ENCODE measurements at places on chromosomes 4 and X. TPM values are rescaled to one million over a fixed set of nuclear protein-coding genes. Genes with fewer than 3 reads are reported as not detected.

PLXNB3 gene
- total RNA-seq, result 0.52 TPM

XAGE1A gene
- not detected for total RNA-seq

P2RY10 gene
- 134 TPM for total RNA-seq

AR gene
- 1.4 TPM for total RNA-seq

TKTL1 gene
- 8.1 TPM for total RNA-seq

GPR50 gene
- total RNA-seq, result not detected

WNK3 gene
- total RNA-seq, result not detected

SUPT20HL2 gene
- total RNA-seq, result not detected

ASB12 gene
- not detected for total RNA-seq

SHISA3 gene
- total RNA-seq, result not detected

GRCh38 chrX:8639949-8640475 lies 91.9 kb downstream of the ANOS1 start:
- H3K4me3 ChIP-seq, result no peak overlapping the region
- H3K27ac ChIP-seq, result no peak overlapping the region
- no peaks in the 10 kb centered on the region for H3K4me1 ChIP-seq
- no peaks in the 10 kb centered on the region for H3K36me3 ChIP-seq
- no peaks in the 10 kb centered on the region for H3K27me3 ChIP-seq

- no peaks in the 10 kb centered on the region for H3K27me3 ChIP-seq
- no peak overlapping the region for H3K4me3 ChIP-seq
- no peak overlapping the region for H3K27ac ChIP-seq
- DNase-seq, result no peak
Observed at GRCh38 chrX:40772290-40772689, 36.9 kb upstream of the MED14 start.

GRCh38 chr4:78870056-78870455 lies 69.2 kb downstream of the PAQR3 start:
- no peak overlapping the region for H3K4me3 ChIP-seq
- H3K27me3 ChIP-seq, result no peaks in the 10 kb centered on the region
- no peak overlapping the region for H3K27ac ChIP-seq
- H3K4me1 ChIP-seq, result no peaks in the 10 kb centered on the region

DNA sequence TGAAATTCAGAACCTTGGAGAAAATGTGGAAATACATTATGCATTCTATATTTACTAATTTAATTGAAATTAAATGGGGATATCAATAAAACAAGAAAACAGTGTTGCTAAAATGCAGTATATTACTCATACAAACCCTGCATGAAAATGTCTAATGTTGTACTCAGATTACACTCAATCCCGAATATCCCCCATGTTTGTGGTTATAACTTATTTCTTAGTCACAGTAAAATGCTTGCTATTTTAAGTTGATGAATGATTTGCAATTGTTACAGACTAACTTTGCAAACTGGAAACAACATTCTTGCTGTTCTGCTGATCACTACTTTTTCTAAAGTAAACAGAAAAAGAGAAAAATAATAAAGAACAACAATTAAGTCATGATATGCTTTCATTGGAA lies 33.1 kb upstream of the ANXA10 start:
- H3K4me3 ChIP-seq, result no peak overlapping the region
- H3K36me3 ChIP-seq, result no peaks in the 10 kb centered on the region
- H3K4me1 ChIP-seq, result no peaks in the 10 kb centered on the region
- H3K27me3 ChIP-seq, result no peaks in the 10 kb centered on the region

GRCh38 chr4:184980261-184980660 lies 38.0 kb upstream of the HELT start:
- no peak for DNase-seq
- H3K4me1 ChIP-seq, result peaks cover 15% of the 10 kb centered on the region
- no peak overlapping the region for H3K27ac ChIP-seq
- no peaks in the 10 kb centered on the region for H3K36me3 ChIP-seq
- no peak overlapping the region for H3K4me3 ChIP-seq

DNA sequence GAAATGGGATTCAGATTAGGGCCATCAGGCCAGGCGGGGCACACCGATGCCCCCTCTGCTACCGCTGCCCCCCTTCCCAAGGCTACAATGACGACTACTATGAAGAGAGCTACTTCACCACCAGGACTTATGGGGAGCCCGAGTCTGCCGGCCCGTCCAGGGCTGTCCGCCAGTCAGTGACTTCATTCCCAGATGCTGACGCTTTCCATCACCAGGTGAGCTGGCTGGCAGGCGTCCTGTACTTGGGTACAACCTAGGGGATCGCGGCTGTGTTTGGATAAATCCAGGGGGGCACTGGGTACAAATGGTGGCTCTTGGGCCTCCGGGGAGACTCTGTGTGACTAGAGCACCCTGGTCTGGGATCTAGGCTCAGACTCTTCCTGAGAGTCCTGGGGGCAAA lies 1.1 kb downstream of the EMD start:
- H3K4me1 ChIP-seq, result peaks cover 25% of the 10 kb centered on the region
- H3K36me3 ChIP-seq, result peaks cover 4% of the 10 kb centered on the region
- no peak for DNase-seq
- peak overlapping the region; percentile 68 for H3K4me3 ChIP-seq

DNA sequence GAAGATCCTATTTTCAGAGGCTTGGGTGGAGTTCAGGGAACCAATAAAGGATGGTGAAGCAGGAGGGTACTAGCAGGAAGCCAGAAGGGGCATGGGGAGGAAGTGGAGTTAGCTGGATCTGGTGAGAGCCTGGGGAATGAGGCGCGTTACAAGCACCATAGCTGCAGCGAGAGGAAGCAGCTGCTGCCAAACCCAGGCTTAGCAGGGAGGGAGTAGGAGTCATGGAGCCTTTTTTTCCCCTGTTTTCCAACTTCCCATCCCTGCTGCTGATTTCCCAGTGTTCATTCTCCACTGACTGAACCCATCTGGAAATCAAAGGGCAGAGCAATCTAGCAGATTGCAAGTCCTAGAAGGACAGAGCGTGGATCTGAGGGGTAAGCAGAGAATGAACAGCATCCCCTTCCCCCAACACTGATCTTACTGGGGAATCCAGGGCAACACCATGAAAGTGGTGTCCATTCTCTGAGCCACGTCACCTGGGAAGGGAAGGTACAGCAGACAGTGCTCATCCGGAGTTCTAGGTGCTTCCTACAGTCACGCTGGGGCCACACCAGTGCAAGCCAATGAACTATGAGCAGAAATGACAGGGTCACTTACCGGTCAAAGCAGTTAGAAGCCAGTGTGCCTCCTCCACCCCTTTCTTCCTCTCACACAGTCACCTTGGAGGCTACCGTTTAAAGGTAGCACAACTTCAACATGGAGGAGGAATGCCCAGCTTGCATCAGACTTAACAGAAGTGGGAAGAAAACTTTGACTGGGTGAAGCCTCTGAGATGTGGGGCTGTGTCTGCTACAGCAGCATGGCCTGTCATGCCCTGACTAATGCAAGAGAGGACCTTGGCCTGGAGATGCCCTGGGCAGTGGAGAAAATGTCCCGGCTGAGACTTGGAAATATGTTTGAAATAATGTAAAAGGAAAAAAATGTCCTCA lies 36.7 kb downstream of the SMIM20 start:
- no peaks in the 10 kb centered on the region for H3K36me3 ChIP-seq
- no peak for DNase-seq
- H3K27ac ChIP-seq, result no peak overlapping the region
- no peak overlapping the region for H3K4me3 ChIP-seq
- peaks cover 10% of the 10 kb centered on the region for H3K27me3 ChIP-seq

GRCh38 chr4:83362492-83363329 lies 28.1 kb upstream of the HPSE start:
- H3K27me3 ChIP-seq, result no peaks in the 10 kb centered on the region
- H3K27ac ChIP-seq, result no peak overlapping the region
- peak; percentile 37 for DNase-seq
- no peaks in the 10 kb centered on the region for H3K4me1 ChIP-seq

- no peaks in the 10 kb centered on the region for H3K36me3 ChIP-seq
- no peaks in the 10 kb centered on the region for H3K4me1 ChIP-seq
- H3K4me3 ChIP-seq, result no peak overlapping the region
Observed at GRCh38 chrX:106875151-106875550, 28.0 kb downstream of the RIPPLY1 start.

GRCh38 chrX:110741213-110741796 lies 54.3 kb downstream of the CHRDL1 start:
- no peaks in the 10 kb centered on the region for H3K36me3 ChIP-seq
- no peaks in the 10 kb centered on the region for H3K27me3 ChIP-seq
- H3K4me1 ChIP-seq, result no peaks in the 10 kb centered on the region
- no peak overlapping the region for H3K27ac ChIP-seq
- DNase-seq, result no peak

GRCh38 chr4:156790866-156791265 lies 180.7 kb downstream of the PDGFC start:
- no peaks in the 10 kb centered on the region for H3K27me3 ChIP-seq
- H3K4me1 ChIP-seq, result no peaks in the 10 kb centered on the region
- DNase-seq, result no peak
- H3K27ac ChIP-seq, result no peak overlapping the region

DNA sequence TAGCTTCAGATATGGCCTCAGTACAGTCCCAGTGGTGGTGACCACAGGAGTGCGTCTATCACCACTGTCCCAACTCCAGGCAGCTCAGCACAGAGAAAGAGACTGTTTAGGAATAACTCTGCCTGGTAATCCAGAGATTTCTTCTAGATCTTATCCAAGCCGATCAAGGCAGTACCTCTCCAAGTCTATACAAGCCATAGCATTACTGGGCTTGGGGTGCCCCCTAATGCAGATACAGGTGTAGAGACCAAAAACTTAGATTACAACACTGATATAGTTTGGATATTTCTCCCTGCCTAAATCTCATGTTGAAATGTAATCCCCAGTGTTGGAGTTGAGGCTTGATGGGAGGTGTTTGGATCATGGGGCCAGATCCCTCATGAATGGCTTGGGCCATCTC lies 100.9 kb downstream of the PTCHD1 start:
- no peaks in the 10 kb centered on the region for H3K27me3 ChIP-seq
- no peak overlapping the region for H3K4me3 ChIP-seq
- no peak for DNase-seq
- H3K36me3 ChIP-seq, result no peaks in the 10 kb centered on the region
- no peaks in the 10 kb centered on the region for H3K4me1 ChIP-seq

- H3K4me1 ChIP-seq, result no peaks in the 10 kb centered on the region
- no peak for DNase-seq
- H3K36me3 ChIP-seq, result no peaks in the 10 kb centered on the region
- H3K4me3 ChIP-seq, result no peak overlapping the region
- H3K27ac ChIP-seq, result no peak overlapping the region
Observed at GRCh38 chrX:7244405-7244804, 96.5 kb upstream of the PUDP start.

- no peak for DNase-seq
- no peak overlapping the region for H3K4me3 ChIP-seq
- no peaks in the 10 kb centered on the region for H3K36me3 ChIP-seq
- H3K4me1 ChIP-seq, result no peaks in the 10 kb centered on the region
- no peak overlapping the region for H3K27ac ChIP-seq
Observed at GRCh38 chrX:71994601-71995000, 84.0 kb downstream of the NHSL2 start.

DNA sequence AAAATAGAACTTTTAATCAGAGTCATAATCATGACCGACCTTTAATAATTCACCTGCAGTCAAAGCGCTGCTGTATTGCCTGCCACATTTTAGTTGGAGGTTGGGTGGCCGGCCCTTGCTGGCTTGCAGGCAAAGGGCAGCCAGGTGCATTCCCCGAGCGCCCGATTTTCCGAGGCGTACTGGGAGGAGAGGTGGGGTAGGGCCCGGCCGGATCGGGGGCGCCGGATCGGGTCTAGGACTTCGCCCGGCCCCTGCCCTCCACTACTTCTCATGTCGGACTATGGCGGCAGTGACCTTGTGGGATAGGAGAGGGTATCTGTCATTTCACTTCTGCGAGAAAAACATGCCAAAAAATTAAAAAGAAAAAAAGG lies 2.5 kb upstream of the RS1 start:
- no peaks in the 10 kb centered on the region for H3K4me1 ChIP-seq
- no peaks in the 10 kb centered on the region for H3K27me3 ChIP-seq
- peak overlapping the region; percentile 60 for H3K27ac ChIP-seq
- peak; percentile 5 for DNase-seq
- peak overlapping the region; percentile 76 for H3K4me3 ChIP-seq
- no peaks in the 10 kb centered on the region for H3K36me3 ChIP-seq

DNA sequence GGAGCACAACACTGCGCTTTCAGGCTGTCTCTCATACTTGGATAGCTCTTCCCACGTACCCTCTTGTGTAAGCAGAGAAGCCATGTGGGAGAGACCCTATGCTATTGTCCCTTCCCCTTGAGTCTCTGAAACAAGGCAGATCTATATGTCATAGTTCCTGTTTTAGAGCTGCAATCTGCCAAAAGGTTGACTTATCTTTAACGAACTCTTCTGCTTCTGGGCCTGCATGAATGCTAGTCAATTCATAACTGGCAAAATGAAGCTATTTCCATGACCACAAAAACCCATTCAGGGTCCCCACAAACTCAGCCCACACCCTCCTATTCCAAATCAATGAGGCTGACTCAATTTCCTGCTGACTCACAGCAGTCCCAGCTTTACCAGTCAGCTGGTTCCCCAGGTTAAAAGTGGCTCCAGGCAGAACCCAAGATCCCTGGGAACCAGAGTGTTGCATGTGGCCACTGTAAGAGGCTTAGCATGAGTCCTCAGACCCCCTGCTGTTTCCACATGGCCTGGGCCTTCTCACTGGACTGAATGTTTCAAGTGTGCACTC lies 25.3 kb upstream of the SOD3 start:
- no peak overlapping the region for H3K27ac ChIP-seq
- H3K36me3 ChIP-seq, result no peaks in the 10 kb centered on the region
- no peak for DNase-seq
- no peaks in the 10 kb centered on the region for H3K27me3 ChIP-seq
- no peaks in the 10 kb centered on the region for H3K4me1 ChIP-seq
- no peak overlapping the region for H3K4me3 ChIP-seq

DNA sequence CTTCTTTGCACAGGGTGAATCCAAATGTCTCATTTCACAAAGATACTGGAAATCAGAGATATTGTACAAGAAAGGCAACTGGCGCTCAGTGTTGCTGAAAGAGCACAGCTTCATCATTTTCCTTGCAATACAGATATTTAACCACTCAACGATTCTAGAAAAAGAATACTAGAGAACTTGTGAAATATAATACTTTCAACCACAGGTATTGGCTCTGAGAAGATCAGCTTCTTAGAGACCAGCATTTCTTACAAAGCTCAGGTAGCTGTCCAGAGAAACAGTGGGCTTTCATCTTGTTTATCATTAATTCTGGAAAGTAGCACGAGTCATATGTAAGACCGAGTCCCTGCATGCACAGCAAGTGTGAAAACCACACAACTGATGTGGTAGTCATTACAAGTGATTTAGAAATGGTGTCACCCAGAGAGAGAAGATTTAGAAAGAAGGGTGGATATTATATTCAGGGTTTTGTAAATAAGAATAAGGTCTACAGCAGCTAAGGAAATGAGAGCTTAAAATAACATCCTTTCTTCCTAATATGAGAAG lies 7.8 kb upstream of the PPARGC1A start:
- no peaks in the 10 kb centered on the region for H3K27me3 ChIP-seq
- no peak overlapping the region for H3K27ac ChIP-seq
- no peak for DNase-seq
- no peak overlapping the region for H3K4me3 ChIP-seq
- H3K4me1 ChIP-seq, result no peaks in the 10 kb centered on the region
- no peaks in the 10 kb centered on the region for H3K36me3 ChIP-seq

DNA sequence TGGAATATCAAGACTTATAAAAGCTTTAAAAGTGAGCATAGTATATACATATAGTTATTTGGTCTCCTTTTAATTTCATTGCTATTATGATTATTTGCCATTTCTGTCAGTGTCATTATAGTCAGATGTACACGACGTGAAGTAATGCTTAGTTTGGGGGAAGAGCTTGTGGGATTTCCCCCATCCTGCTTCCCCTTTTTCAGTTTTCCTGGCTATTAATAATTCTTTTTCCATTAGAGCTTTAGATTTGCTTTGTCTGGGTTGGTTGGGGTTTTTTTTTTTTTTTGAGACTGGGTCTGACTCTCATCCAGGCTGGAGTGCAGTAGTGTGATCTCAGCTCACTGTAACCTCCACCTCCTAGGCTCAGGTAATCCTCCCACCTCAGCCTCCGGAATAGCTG lies 5.4 kb downstream of the ABCE1 start:
- peaks cover 41% of the 10 kb centered on the region for H3K36me3 ChIP-seq
- no peak for DNase-seq
- H3K4me3 ChIP-seq, result no peak overlapping the region
- H3K27me3 ChIP-seq, result no peaks in the 10 kb centered on the region
- H3K4me1 ChIP-seq, result peaks cover 41% of the 10 kb centered on the region
- no peak overlapping the region for H3K27ac ChIP-seq

Measured in CD4-positive, CD25-positive, alpha-beta regulatory T cell (primary cell).